ENCODE measurements at places on chromosomes 4 and X.

- no peak for DNase-seq
Measured at GRCh38 chr4:6719611-6720179, 3.7 kb downstream of the BLOC1S4 start.

- no peak for DNase-seq
Measured at GRCh38 chr4:184011826-184012380, 106.8 kb downstream of the STOX2 start.

GRCh38 chr4:110289601-110290100 lies 91.2 kb upstream of the ELOVL6 start:
- no peak for DNase-seq

DNA sequence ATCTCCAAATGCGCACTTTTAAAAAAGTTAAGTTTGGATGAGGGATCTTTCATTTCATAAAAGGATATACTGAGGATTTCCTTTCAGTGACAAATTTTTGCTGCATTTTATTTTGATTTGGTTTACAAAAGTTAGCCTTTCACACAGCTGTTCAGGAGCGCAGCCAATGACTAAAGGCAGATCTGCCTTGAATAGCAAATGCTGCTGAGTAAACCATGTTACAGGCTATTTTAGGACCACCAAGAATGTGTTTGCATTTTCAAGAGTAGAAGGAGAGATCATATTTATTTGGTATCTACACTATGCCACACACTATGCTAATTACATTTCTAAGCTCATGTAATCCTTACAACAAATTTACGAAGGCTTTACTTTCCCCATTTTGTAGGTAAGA lies 92.1 kb downstream of the MAMLD1 start:
- DNase-seq = no peak

DNA sequence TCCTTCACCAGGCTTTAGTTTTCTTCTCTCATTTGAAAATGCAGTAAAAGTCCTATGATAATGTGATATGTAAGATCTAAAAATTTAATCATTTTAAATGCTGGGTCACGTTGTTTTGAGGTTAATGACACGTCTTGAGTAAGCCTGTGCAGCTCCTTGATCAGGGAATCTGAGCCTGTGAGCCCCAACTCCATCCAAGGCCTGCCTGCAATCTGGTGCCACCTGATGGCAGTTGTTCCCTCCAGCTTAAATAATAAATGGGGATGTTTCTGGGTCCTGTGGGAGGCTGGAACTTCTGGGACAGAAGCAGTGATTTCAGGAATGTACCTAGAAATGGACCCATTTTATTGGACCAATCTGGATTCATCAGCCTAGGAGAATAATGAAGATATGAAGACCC lies 455.4 kb upstream of the ADGRL3 start:
- no peak for DNase-seq

GRCh38 chr4:110033355-110034025 lies 120.8 kb downstream of the EGF start:
- no peak for DNase-seq

- no peak for DNase-seq
Measured at GRCh38 chrX:2427737-2428136, 73.0 kb downstream of the DHRSX start.

DNA sequence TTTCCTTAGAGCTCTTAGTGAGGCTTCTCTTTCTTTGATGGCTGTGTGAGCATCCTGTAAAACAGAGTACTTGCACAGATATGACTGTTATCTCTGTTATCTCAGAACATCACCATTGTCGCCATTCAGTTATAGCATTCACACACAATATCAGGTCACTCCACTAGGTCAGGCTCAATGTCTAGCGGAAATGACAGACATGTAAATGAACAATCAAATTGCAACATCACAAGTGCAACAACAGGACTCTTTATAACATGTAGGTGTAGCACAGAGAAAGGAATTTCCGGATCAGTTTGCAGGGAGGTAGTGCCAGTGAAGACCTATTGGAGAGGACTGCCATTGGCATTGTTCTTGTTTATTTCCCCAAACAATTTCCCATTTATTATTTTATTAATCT lies 43.2 kb upstream of the IGSF1 start:
- no peak for DNase-seq

DNA sequence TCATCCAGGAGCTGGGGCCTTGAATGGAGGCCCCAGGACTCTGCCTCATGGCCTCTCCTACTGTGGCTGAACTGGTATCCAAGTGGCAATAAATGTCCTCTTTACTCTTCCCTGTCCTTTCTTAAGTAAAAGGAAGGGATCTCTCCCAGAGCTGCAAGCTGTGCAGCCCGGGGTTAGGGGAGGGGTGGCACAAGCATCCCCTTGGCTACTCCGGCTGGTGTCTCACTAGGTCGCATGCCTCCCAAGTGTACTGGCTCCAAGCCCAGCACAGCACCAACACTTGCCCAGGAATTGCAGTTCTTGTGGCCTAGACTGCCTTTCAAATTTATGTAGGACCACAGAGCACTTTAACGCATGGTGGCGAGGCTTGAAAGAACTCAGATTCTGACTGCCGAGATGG lies 44.7 kb upstream of the MED14 start:
- DNase-seq = no peak

- DNase-seq = peak; percentile 25
Measured at GRCh38 chr4:1195891-1196401, 23.6 kb upstream of the SPON2 start.

- DNase-seq = no peak
Measured at GRCh38 chrX:18042776-18043175, 177.9 kb downstream of the BEND2 start.

DNA sequence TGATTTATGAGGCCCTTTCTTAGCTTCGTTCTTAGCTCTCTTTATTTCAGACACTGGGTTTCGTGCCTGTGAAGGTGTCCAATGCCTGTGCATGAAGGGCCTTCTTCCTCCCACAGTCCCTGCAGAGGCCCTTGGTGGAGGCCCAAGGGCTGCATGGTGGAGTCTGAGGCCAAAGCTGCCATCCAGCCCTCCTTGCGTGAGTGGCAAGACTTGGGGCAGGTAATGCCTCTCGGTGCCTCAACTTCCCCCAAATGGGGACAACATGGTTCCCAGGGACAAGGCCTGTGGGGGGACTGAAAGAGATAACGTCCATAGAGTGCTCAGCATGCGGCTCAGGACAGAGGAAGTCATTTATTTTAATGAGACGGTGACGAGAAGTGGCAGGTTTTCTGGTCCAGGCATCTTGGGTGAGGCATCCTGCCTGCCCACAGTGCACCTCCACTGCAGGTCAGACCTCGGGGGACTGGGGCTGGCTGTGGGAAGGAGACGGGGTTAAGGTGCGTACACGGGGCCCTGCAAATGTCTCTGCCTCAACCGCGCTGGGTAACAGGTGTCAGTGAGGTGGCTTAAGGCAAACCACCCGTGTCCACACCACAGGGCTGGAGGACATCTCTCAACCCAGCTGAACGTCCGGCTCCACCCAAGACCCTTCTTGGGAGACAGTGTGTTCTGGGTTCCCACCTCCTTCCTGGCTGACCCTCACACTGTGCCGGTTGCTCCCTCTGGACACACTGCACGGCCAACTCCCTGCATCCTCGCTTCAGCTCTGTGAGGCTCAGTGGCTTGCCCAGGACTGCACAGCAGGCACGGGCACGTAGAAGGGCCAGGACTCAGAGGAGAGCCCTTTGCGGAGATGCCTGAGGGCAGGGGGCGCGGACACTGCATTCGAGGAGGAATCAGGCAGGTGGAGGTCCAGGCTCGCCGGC lies 50.5 kb downstream of the PSAPL1 start:
- peak; percentile 12 for DNase-seq

DNA sequence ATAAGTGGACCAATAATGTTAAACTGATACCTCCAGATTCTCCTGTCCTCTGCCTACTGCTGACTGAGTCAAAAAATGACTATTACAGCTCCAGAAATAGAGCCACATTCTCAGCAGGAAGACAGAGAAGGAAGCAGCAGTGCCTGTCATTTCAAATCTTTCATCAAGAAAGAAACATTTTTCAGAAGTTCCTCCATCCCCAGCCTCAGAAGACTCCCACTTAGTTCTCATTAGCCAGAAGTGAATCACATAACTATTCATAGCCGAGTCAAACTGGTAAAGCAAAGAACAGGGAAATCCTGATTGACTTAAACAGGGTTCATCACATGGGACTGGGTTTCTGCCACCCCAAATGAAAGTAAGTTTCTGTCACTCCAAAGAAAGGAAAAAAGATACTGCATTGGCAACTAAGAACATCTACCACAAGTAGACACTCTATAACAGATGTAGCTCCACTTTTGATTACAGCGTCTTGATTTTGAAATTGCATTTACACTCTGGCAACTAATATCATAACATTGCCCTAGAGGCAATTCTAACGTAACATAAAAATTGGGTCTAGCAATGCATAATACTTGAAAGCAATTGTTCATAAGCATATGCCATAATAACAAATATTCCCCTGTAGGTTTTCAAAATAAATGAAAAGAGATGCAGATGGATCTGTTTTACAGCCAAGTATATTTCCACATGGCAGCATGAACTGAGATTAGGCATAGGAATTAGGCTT lies 599.8 kb downstream of the GALNTL6 start:
- DNase-seq = no peak

GRCh38 chr4:26367811-26368210 lies 47.0 kb downstream of the RBPJ start:
- DNase-seq = no peak

All from SK-N-SH (cell line).